ENCODE measurements at places on chromosomes 7 and 10. TPM values are rescaled to one million over a fixed set of nuclear protein-coding genes. Genes with fewer than 3 reads are reported as not detected.

The SEMA3E gene
- 1.1 TPM for total RNA-seq

The MET gene
- 68.0 TPM for total RNA-seq

The ARL4A gene
- 48.0 TPM for total RNA-seq

The ANKRD2 gene
- total RNA-seq: 0.36 TPM

The CTAGE4 gene
- total RNA-seq: not detected

The MBL2 gene
- total RNA-seq: not detected

The SPACDR gene
- total RNA-seq: 1.1 TPM

The MALRD1 gene
- total RNA-seq: 1.1 TPM

The ZNF727 gene
- total RNA-seq: not detected

The SMNDC1 gene
- total RNA-seq: 3.9 TPM

The CAMK2B gene
- total RNA-seq: 0.18 TPM

The NCF1 gene
- total RNA-seq: not detected

The DBF4 gene
- 20.3 TPM for total RNA-seq

The LEP gene
- not detected for total RNA-seq

The CALML3 gene
- not detected for total RNA-seq

The ACTL6B gene
- total RNA-seq: not detected

The FBXL13 gene
- total RNA-seq: 0.36 TPM

The SRPK2 gene
- 33.0 TPM for total RNA-seq

The ANXA8 gene
- total RNA-seq: 0.90 TPM

The PON1 gene
- not detected for total RNA-seq

The SLC26A4 gene
- total RNA-seq: 0.56 TPM

The CLEC2L gene
- total RNA-seq: not detected

The MOGAT3 gene
- total RNA-seq: not detected

The KCP gene
- total RNA-seq: not detected

The LOXL4 gene
- total RNA-seq: 20.8 TPM

The GRID2IP gene
- not detected for total RNA-seq

The TUBB8 gene
- not detected for total RNA-seq
